ENCODE measurements at places on chromosomes 16 and 17. TPM values are rescaled to one million over a fixed set of nuclear protein-coding genes. Genes with fewer than 3 reads are reported as not detected.
A peak's percentile ranks its signal among the peaks of the same experiment; 100 is the strongest.

The CDIPT gene
- 71.2 TPM for polyA plus RNA-seq

The MT1A gene
- polyA plus RNA-seq = 16.9 TPM

The PSME3 gene
- polyA plus RNA-seq = 214 TPM

The SEPTIN1 gene
- 0.73 TPM for polyA plus RNA-seq

The MVP gene
- polyA plus RNA-seq = 109 TPM

The TBC1D3C gene
- polyA plus RNA-seq = not detected

The RNF43 gene
- polyA plus RNA-seq = 2.5 TPM

The KRT36 gene
- not detected for polyA plus RNA-seq

The SPATA32 gene
- 0.09 TPM for polyA plus RNA-seq

The TUBB3 gene
- polyA plus RNA-seq = 152 TPM

The TMEM106A gene
- polyA plus RNA-seq = 1.1 TPM

GRCh38 chr17:787641-788221, 5.6 kb downstream of the MRM3 start:
- DNase-seq = no peak

DNA sequence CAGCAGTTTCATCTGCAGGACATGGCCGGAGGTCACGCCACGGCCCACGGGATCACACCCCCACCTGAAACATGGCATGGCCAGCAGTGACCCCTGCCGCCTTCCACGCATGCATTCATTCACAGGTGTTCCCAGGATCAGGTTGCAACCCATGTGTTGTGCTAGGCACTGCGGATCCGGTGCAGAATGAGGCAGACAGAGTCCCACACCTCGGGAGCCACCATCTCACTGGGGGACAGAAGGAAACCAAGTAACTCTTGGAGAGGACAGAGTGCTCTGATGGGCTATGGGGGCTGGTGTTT, 4.3 kb upstream of the MSRB1 start:
- no peak for DNase-seq

- DNase-seq = no peak
Measured at GRCh38 chr16:74887084-74887483, 97.8 kb downstream of the WDR59 start.

- DNase-seq = no peak
Measured at GRCh38 chr17:35786941-35787432, 8.5 kb downstream of the MMP28 start.

- no peak for DNase-seq
Measured at GRCh38 chr16:23611936-23612335, 15.8 kb upstream of the NDUFAB1 start.

DNA sequence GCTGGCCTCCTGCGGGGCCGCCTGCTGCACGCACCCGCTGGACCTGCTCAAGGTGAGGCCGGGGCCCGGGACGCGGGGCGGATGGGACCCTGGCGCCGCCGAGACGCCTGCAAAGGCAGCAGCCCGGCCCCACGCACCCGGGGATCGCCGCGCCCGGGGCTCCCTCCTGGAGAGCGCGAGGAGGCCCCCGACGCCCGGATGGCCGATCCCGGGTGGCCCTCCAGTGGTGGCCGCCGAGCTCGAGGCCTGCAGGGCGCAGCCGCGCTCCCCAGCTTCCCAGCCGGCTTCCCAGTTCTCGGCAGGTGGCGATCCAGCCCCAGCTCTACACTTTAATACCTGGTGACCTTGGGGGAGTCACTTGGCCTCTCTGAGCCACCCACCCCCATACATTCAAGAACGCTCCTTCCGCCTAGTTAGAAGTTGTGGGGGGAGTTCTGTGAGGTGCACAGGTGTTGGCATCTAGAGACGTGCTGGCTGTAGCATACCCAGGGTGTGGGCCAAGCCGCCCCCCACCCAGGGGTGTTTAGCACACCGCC, 452 bp downstream of the SLC25A10 start:
- peak; percentile 63 for DNase-seq

GRCh38 chr17:4949321-4950074, 1.2 kb upstream of the PFN1 start:
- DNase-seq = peak; percentile 92

DNA sequence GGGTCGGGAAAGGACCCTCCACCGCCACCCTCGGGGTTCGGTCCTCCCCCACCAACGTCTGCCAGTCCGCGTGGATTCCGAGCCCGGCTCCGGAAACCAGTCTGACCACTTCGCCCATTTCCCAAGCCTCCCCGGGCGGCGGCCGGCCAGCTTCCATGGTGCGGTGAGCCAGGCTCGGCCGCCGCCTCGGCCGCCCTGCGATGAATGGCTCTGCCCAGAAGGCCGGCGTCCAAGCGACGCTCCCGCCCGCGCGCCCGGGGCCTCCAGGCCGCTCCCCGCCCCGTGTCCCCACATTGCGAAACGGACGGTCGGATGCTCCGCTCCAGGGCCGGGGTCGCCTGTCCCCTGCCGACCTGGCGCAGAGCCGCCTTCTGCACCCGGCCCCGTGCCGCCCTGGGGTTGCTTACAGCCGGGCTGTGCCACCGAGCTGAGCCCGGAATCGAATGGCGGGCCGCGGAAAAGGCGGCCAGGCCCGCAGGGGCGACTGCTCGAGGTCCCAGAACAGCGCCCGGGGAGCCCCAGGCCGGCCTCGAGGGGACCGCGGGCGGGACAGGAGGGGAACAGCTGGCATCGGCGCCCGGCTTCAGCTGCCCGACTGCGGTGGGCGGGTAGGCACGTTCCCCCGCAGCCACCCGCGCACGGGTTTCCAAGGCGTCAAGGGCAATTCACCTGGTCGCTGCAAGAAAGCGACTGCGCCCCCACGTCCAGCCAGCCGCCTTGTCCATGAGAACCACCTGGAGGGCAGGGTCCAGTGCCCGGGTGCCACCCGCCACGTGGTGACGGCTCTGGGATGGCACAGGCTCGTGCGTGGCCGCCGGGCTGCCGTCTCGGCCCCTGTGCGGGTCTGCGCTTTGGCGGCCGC, 18.3 kb upstream of the CBX8 start:
- no peak for DNase-seq

DNA sequence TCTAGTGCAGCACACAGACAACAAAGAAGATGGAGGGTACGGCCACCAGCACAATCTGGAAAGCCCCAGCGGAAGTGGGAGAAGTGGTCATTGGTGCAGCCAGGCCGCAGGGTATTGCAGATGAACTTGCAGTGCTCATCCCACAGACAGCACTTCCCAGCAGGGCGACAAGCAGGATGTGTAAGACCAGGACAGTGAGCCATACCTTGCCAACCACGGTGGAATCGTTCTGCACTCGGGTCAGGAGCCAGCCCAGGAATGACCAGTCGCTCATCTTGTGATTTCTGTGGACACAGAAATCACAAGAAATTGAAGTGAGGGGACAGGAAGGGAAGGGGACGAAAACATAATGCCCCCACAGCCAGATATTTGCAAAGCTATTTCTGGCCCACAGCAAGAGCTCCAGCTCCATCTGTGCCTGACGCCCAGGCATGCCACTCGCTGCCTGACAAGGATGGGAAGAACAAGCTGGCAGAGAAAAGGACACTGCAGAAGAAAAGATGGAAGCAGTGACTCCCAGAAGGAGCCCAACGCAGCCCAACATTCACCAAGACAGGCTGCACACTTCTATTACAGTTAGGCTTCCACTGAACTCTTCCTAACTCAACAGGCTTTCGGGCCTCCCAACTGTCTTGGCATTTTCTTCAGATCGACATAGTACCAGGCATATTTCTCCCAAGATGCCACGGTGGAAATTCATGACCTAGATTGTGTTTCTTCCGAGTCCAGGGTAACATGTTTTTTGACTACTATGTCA, 17.5 kb upstream of the MYO18A start:
- no peak for DNase-seq

DNA sequence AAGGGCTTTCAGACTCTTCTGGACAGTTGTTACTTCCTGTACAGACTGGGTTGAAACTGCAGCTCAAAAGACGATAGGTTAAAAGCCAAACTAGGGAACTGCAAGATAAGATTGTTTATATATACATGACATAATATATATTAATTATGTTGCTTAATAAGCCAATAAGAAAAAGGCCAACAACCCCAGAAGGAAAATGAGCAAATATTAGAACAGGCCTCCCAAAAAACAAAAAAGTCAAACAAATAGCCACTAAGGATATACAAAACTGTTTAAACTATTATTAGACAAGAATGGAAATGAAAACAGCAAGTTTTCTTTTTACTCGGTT, 495 bp upstream of the CMTR2 start:
- no peak for DNase-seq

DNA sequence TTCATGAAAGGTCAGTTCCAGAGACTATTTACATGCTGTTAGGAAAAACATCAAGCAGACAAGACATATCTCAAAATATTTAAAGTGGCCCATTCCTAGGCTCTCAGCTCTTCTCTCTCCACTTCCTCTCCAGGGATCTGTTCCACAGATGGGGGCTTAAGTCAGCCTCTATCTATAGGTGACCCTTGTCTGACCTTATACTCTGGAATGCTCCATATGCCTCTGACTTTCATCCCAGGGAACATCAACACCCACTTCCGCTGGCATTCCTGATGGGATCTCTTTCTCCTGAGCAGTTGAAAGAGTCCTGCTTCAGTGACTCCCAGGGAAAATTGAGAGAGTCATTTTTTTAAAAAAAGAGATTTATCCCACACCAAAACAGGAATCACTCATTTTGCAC, 11.5 kb upstream of the WIPI1 start:
- no peak for DNase-seq

DNA sequence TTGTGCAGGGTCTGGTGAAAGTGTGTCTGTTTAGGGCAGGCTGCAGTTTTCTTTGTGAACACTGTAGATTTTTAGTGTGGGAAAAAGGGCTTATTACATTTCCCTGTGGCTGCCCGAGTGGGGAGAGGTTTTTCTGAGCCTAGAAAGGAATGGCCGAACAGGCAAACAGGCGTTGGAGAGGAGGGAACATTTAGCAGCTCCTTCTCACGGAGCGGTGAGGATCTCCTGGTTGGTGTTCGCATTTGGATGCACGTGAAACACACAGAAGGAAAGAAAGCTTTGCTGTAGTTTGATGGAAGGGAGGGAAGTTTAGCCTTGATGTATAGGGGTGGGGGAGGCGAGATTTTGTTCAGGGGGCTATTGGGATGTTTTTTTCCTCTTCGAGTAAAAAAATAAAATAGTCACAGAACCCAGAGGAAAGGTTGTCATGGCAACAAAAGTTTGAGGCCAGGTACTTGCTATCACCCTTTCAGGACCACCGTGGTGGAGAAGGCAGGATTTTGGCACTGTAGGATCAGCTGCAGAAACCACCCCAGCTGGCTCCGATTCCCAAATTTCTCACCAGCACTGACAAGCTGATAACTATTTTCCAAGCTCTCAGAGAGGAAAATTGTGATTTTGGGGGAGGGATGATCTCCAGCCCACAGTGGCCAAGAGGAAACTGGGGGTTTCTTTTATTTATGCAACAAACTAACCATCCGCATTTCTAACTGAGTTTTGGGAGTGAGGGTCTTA, 3.5 kb downstream of the GSG1L start:
- no peak for DNase-seq

GRCh38 chr16:54402270-54402669, 115.7 kb upstream of the IRX3 start:
- no peak for DNase-seq

DNA sequence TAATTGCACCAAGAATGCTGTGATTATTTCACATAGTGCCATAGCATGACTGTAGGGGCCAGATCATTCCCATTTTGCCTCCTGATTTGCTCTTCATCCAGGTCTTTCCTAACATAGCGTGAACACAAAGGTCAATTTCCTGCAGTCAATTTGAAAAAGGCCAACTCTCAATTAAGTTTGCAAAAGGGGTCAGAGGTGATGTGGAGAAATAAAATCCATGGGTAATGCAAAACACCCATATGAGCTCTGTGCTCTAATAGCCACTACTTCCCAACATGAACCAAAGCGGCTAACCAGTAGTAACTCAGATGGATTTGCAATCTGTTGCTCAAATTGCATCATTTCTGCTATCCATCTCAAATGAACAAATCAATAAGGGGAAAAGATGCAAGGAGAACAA, 275.5 kb upstream of the SOX9 start:
- no peak for DNase-seq

GRCh38 chr17:45985447-45985846, 13.6 kb upstream of the STH start:
- no peak for DNase-seq

DNA sequence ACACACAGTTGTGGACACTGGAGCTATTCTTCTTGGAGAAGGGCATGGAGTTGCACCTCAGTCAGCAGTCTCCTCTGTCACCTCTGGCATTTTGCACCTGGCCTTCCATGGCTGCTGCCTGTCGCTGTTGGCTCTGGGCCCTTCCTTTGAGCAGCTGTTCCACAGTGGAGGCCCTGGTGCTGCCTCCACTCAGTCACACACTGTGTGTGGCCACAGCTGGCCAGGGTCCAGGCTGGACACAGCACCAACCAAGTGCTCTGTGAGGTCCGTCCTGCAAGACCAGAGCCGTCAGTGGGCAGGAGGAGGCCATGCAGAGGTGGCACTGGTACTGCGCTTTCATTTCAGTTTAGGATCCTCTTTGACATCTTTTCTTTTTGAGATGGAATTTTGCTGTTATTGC, 21.6 kb upstream of the MED9 start:
- no peak for DNase-seq

GRCh38 chr16:31393056-31393455, at the start of gene ITGAD:
ITGAD (plus strand) TSS chr16:31393335; CDS start chr16:31393361, 26 bp downstream.
- DNase-seq = no peak

- DNase-seq = no peak
Measured at GRCh38 chr17:42436391-42436790, 13.3 kb upstream of the CAVIN1 start.

DNA sequence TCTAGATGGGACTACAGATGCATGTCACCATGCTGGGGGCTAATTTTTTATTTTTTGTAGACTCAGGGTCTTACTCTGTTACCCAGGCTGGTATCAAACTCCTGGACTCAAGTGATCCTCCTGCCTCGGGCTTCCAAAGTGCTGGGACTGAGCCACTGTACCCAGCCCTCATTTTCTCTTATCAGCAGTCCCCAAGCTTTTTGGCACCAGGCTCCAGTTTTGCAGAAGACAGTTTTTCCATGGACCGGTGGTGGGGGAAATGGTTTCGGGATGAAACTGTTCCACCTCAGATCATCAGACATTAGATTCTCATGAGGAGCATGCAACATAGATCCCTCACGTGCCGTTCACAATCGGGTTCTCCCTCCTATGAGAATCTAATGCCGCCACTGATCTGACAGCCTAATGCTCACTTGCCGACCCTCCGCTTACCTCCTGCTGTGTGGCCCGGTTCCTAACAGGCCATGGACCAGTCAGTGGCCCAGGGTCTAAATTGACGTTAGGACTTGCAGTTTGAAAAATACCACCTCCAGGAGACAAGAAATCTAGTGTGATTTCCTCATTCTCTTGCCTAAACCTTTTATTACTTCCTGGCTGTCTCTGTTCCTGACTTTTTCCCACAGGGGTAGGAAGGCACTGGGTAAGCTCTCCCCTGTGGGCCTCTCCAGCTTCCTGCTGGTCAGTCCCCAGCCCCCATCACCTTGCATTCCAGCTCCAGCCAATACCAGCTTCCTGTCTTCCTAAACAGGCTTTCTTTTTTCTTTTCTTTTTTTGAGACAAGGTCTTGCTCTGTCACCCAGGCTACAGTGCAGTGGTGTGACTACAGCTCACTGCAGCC, 9.3 kb upstream of the CNP start:
- no peak for DNase-seq

- DNase-seq = peak; percentile 32
Measured at GRCh38 chr17:77770331-77771105, 188.0 kb upstream of the TNRC6C start.

All from A549 (cell line).